Activated CD4-positive, alpha-beta memory T cell treated with anti-CD3 and anti-CD28 coated beads for 36 hours (primary cell): ENCODE measurements at places on chromosomes 4 and X. TPM values are rescaled to one million over a fixed set of nuclear protein-coding genes. Genes with fewer than 3 reads are reported as not detected.

The PALLD gene
- 9.4 TPM for total RNA-seq

The RAB9B gene
- 0.44 TPM for total RNA-seq

The SEPTIN6 gene
- total RNA-seq, result 154 TPM

The FAM193A gene
- 21.7 TPM for total RNA-seq
